ENCODE measurements at places on chromosomes 7 and 10.
A peak's percentile ranks its signal among the peaks of the same experiment; 100 is the strongest.

GRCh38 chr7:45716380-45717203 is 142.4 kb downstream of the ADCY1 start:
- DNase-seq: no peak
- H3K36me3 ChIP-seq: no peaks in the 10 kb centered on the region
- no peaks in the 10 kb centered on the region for H3K27me3 ChIP-seq
- no peak overlapping the region for H3K27ac ChIP-seq

DNA sequence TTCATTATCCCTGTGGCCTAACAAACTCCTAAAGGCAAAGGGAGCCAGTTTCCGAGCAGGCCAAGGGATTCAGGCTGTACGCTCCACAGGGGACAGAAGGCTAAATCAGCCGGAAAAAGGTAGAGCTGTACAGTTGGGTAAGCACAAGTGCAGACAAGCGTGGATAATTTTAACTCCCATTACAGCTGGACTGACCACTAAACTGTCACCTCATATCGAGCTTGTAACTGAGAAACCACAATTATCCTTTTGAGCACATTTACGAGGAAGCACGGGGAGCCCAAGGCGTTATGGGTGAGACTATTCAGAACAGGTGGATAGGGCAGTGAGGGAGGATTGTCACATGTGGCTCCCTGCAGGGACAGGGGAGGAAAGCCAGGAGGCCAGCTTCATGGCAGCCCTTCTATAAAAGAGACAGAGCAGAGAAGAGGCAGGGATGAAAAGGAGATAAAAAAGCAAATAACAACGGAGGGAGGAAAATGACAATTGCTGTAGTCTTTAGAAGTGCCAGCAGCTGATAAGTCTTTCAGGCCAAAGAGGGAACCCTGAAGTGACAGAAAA is 288.0 kb downstream of the FGFR2 start:
- no peak overlapping the region for H3K4me3 ChIP-seq
- no peak for DNase-seq
- no peak overlapping the region for H3K27ac ChIP-seq
- H3K4me1 ChIP-seq: peaks cover 5% of the 10 kb centered on the region

GRCh38 chr7:4386190-4386589 is 295.9 kb upstream of the FOXK1 start:
- H3K4me1 ChIP-seq: no peaks in the 10 kb centered on the region
- H3K36me3 ChIP-seq: no peaks in the 10 kb centered on the region
- DNase-seq: no peak
- no peak overlapping the region for H3K4me3 ChIP-seq

GRCh38 chr7:31110331-31111108 is 58.4 kb downstream of the ADCYAP1R1 start:
- no peak overlapping the region for H3K4me3 ChIP-seq
- no peak for DNase-seq
- no peaks in the 10 kb centered on the region for H3K27me3 ChIP-seq
- no peaks in the 10 kb centered on the region for H3K36me3 ChIP-seq
- H3K27ac ChIP-seq: no peak overlapping the region
- no peaks in the 10 kb centered on the region for H3K4me1 ChIP-seq

DNA sequence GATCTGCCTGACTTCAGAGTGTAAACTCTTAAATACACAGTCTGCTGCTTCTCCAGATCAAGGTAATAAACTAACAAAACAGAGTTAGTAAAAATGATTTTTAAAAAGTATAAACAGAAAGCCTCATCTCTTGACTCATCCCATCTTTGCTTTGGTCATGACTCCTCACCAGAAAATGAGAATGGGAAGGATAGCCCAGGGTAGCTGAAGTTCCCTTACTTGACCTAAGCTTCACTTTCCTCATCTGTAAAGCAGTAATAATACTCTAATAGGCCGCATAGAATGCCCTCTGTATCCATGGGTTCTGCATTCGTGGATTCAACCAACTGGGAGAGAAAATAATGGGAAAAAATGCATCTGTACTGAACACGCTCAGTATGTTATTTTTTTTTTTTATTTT is 11.3 kb upstream of the SLC25A28 start:
- H3K4me1 ChIP-seq: no peaks in the 10 kb centered on the region
- no peak for DNase-seq
- H3K27me3 ChIP-seq: no peaks in the 10 kb centered on the region
- no peak overlapping the region for H3K27ac ChIP-seq
- H3K4me3 ChIP-seq: no peak overlapping the region

GRCh38 chr7:77425101-77426051 is 9.2 kb upstream of the GSAP start:
- DNase-seq: no peak
- H3K4me3 ChIP-seq: no peak overlapping the region
- H3K27me3 ChIP-seq: no peaks in the 10 kb centered on the region
- H3K27ac ChIP-seq: no peak overlapping the region

DNA sequence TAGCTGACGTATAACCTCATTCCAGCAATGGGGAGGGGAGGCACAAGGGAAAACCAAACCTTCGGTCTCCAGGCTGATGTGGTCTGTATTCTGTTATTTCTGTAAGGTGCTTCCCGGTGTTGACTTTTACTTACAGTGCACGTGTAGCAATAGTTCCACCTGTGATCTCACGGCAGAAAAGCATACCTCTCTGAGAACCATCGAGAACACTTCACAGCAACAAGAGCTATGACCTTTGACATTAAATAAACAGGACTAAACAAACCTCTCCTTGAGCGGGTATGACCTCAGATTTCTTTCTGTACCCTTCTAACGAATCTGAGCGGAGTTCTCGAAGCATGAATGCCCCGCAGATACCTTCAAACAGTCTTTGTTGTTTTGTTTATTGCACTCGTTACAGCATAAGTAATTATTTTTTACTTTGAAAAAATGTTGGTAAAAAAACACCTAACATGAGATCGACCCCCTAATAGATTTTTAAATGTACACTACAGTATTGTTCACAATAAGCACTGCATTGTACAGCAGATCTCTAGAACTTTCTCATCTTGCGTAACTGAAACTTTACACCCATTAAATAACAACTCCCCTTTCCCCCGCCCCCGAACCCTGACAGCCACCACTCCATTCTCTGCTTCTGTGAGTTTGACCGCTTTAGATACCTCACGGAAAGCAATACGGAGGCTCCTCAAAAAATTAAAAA is 282.3 kb downstream of the GATA3 start:
- no peak overlapping the region for H3K27ac ChIP-seq
- H3K27me3 ChIP-seq: peaks cover 10% of the 10 kb centered on the region
- H3K4me3 ChIP-seq: no peak overlapping the region
- no peaks in the 10 kb centered on the region for H3K36me3 ChIP-seq
- H3K4me1 ChIP-seq: no peaks in the 10 kb centered on the region

DNA sequence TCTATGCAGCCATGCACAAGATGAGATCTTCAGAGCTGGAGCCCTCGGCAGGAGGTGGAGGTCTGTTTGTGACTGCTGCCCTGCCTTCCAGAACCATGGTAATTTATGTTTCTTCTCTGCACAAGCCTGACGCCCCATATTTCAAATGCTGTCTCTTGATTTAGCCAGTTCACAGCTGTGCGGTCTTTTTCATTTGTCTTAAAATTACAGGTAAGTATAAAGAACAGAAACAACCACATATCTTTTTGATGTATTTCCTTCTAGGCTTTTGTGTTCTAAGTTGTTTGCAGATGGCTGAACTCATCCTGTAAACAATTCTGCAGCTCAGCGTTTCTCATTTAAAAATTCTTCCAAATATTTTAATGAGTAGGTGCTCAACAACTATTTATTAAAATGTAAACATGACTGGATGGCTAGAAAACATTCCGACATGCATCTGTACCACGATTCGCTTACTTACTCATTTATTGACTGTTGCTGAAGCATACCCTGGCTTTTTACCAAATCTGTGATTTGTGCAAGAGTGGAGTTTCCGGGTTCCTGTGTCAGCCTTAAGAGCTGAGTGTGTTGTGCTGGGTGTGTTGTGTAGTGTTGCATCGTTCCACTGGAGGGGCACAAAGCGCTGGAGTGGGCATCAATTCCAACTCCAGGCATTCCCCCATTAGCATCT is 58.9 kb downstream of the PIP4K2A start:
- H3K27ac ChIP-seq: peak overlapping the region; percentile 23
- H3K36me3 ChIP-seq: no peaks in the 10 kb centered on the region
- DNase-seq: peak; percentile 43
- peaks cover 6% of the 10 kb centered on the region for H3K4me1 ChIP-seq
- no peak overlapping the region for H3K4me3 ChIP-seq

GRCh38 chr10:11324761-11325321 is 286.6 kb downstream of the USP6NL start:
- no peak overlapping the region for H3K27ac ChIP-seq
- H3K36me3 ChIP-seq: no peaks in the 10 kb centered on the region
- no peaks in the 10 kb centered on the region for H3K27me3 ChIP-seq

DNA sequence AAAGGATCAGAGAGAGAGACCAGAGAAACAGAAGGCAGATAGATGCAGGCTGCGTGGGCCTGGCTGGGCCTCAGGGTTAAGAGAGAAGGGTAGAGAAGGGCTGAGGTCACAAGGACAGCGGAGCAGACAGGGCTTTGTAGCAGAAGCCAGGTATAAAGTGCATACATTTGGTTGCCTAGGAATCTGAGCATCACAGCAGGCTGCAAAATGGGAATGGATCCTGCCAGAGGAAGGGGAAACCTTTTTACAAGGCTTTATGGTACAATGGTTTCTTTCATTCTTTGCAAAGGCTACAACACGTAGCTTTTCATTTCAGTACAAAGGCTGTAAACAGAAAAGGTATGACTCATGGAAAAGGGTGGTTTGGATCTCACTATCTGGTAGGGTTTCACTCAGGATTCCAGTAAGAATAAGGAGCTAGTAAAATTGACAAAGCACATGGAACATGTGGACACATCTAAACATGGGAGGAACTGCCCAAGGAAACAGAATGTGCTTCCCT is 275.1 kb downstream of the DOCK4 start:
- H3K4me3 ChIP-seq: no peak overlapping the region
- H3K27me3 ChIP-seq: no peaks in the 10 kb centered on the region
- DNase-seq: no peak
- H3K4me1 ChIP-seq: no peaks in the 10 kb centered on the region

GRCh38 chr10:77165445-77166208 is 472.0 kb downstream of the KCNMA1 start:
- DNase-seq: peak; percentile 49
- H3K4me3 ChIP-seq: no peak overlapping the region
- no peaks in the 10 kb centered on the region for H3K36me3 ChIP-seq
- no peaks in the 10 kb centered on the region for H3K4me1 ChIP-seq
- H3K27me3 ChIP-seq: no peaks in the 10 kb centered on the region

GRCh38 chr7:158743219-158743618 is 38.6 kb upstream of the NCAPG2 start:
- H3K36me3 ChIP-seq: peaks cover 2% of the 10 kb centered on the region
- H3K4me1 ChIP-seq: no peaks in the 10 kb centered on the region
- H3K4me3 ChIP-seq: no peak overlapping the region
- no peak for DNase-seq

DNA sequence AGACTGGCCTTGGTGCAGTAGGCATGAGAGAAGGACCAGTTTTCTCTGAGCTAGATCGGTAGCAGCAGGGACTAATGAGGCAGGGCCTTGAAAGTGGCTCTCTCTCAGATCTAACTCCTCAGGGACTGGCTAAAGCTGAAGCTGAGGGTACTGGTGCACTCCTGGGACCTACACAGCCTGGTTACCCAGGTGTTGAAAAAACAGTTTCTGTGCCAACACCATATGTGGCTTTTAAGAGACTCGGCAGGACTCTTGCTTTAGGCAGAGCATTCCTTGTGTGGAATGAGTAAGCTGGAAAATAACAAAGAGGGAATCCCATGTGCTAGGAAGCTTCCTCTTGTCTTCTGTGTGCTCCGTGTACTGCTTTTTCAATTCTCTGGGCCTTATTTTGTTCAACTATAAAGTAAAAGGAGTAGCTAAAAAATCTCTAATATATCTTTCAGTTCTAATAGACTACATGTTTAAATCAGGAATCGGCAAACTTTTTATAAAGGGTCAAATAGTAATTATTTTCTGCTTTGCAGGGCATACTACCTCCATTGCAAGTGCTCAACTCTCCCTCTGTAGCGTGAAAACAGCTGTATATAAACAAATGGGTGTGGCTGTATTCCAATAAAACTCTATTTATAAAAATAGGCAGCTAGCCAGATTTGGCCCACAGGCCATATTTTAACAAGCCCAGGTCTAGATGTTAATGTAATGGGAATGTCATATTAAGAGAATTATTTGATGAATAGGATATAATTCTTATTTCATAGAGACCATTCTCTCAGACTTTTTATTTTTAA is 186.1 kb upstream of the KAT6B start:
- H3K27ac ChIP-seq: no peak overlapping the region
- H3K4me3 ChIP-seq: no peak overlapping the region
- H3K4me1 ChIP-seq: no peaks in the 10 kb centered on the region
- no peaks in the 10 kb centered on the region for H3K27me3 ChIP-seq
- H3K36me3 ChIP-seq: no peaks in the 10 kb centered on the region

DNA sequence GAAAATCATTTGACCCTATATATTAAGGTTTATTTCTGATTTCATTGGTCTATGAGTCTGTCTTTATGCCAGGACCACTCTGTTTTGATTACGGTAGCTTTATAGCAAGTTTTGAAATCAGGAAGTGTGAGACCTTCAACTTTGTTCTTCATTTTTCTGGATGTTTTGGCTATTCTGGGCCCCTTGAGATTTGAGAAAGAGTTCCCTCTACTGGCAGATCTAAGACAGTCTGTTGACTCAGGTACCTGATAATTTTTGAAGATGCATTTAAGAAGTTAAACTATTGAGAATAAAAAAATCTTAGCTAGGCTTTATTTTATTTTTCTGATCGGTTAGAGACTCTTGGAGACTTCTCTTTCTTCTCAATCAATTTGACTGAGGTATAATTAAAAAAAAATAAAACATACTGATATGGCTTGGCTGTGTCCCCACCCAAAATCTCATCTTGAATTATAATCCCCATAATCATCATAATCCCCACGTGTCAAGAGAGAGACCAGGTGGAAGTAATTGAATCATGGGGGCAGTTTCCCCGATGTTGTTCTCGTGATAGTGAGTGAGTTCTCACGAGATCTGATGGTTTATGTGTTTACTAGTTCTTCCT is 209.2 kb downstream of the SNX10 start:
- H3K27ac ChIP-seq: no peak overlapping the region
- no peaks in the 10 kb centered on the region for H3K4me1 ChIP-seq
- DNase-seq: no peak

DNA sequence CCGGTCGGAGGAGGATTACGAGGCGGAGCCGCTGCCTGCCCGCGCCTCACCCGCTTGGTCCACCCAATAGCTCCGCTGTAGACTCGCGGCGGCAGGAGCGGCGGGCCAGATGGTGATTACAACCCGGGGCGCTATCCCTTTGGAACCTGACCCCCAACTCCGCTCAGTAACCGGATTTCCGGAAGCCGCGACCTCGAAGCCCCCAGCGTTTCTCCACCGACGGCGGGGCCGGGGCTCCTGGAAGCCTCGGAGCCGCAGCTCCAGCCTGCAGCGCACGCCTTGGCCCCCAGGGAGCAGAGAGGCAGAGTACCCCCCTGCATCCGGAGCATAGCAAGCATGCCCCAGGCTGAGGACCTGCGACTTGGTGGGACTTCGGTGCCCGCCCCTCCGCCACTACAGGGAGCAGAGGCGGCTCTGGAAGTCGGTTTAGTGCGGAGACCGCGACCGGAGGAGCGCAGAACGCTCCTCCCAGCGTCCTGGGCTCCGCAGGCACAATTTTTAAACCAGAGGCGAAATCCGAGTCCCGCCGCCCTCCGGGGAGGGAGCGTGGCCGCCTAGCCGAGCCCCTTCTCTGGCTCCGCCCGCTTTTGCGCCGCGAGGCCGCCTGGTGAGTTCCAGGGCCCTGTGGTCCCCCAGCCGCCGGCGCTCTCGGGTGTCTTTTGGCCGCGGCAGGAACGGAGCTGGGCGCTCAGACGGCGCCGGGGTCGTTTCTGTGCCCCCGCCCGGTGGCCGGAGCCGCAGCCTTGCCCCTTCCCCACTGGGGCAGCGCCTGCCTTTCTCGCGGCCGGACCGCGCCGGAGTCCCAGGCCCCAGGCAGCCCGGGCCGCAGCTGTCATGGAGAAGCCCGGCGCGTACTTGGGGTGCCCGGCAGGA is 28.2 kb upstream of the BMS1 start:
- no peaks in the 10 kb centered on the region for H3K27me3 ChIP-seq
- peak overlapping the region; percentile 82 for H3K27ac ChIP-seq
- peak overlapping the region; percentile 39 for H3K4me3 ChIP-seq
- H3K4me1 ChIP-seq: no peaks in the 10 kb centered on the region
- peak; percentile 19 for DNase-seq
